ENCODE measurements at places on chromosomes 1 and 21.

- no peak for DNase-seq
These were observed 34.8 kb downstream of the KCNQ4 start for GRCh38 chr1:40818264-40818961.

DNA sequence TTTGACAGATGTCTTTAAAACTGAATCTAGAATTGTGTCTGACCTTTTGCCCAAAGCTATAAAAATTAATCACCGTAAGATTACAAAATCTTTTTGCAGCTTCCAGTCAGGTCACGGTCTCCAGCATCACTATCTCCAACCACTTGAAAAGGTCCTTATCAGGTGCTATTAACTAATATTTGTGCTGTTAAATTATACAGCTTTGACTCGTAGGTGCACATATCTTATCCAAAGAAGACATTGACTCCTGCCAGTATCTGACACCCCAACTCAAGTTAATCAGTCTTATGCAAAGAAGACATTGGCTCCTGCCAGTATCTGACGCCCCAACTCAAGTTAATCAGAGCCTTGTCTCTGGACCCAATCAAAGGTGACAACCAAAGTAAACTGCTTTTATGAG lies 19.9 kb upstream of the LYPD8 start:
- no peak for DNase-seq

GRCh38 chr1:119266858-119267257 lies 101.7 kb upstream of the HAO2 start:
- DNase-seq = no peak

DNA sequence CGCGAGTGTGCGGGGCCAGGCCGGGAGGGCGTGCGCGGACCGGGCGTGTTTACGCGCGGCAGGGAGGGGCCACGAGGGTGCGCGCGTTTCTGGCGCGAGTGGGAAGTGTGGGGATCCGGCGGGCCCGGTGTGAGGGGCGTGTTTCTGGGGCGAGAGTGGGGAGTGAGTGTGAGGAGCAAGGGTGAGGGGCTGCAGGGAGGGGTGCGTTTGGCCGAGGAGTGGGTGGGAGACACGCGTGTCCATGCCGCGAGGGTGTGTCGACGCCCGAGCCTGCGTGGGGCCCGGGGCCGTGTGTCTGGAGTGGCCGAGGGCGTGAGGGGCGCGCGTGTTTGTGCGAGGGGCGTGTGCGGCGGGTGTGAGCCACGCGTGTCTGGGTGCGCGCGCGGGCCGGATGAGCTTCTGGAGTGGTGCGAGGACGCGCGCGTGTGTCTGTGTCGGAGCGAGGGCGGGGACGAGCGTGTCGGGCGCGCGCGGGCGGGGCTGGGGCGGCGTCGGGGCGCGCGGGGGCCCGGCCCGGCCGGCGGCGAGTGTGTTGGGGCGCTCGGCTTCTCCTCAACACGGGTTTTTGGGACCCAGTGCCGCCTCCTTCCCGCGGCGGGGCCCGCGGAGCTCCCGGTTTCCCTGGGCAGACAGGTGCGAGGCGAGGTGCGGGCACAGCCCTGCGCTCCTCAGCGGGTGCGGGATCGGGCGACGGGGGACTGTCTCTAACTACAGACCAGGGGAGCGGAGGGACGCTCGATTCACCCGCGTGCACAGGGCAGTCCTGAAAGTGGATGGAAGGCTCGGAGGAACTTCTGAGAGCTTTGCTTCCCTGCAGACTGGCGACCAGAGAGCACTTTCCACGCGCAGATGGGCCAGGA lies 65.8 kb upstream of the VAMP3 start:
- peak; percentile 42 for DNase-seq

DNA sequence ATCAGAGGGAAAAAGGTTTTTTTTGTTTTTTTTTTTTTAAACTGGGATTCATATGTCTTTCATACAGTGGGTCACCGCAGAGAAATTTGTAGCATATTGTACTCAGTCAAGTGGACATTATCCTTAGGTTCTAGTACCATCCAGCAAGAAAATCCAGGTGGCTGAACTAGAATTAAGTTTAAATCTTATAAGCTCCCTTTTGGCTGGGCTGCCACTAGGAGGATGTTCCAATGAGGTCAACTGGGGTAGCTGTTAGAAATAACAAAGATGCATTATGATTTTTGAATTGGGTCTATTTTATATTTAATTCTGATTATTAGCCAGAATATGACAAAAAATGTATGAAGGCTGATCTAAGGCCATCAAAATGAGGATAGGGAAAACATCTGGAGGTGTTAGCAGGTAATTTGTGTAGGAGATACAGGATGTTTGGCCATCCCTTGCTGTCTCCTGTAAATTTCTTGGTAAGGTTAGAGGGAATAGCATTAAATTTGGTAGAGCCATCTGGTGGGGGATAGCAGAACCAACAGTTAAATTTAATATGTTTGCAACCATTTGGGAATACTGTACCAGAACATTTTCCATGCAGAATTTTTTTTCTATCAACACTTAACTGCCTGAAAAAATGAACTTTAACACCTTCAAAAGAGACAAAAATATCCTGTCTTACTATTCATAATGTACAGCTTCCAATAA lies 568.5 kb upstream of the B3GALT2 start:
- DNase-seq = peak; percentile 32

- no peak for DNase-seq
These were observed 451.0 kb downstream of the TTLL7 start for GRCh38 chr1:83547901-83548300.

- no peak for DNase-seq
These were observed 170.8 kb downstream of the PLA2G4A start for GRCh38 chr1:186999506-186999905.

- peak; percentile 62 for DNase-seq
These were observed 76.4 kb downstream of the FHAD1 start for GRCh38 chr1:15323351-15323988.

DNA sequence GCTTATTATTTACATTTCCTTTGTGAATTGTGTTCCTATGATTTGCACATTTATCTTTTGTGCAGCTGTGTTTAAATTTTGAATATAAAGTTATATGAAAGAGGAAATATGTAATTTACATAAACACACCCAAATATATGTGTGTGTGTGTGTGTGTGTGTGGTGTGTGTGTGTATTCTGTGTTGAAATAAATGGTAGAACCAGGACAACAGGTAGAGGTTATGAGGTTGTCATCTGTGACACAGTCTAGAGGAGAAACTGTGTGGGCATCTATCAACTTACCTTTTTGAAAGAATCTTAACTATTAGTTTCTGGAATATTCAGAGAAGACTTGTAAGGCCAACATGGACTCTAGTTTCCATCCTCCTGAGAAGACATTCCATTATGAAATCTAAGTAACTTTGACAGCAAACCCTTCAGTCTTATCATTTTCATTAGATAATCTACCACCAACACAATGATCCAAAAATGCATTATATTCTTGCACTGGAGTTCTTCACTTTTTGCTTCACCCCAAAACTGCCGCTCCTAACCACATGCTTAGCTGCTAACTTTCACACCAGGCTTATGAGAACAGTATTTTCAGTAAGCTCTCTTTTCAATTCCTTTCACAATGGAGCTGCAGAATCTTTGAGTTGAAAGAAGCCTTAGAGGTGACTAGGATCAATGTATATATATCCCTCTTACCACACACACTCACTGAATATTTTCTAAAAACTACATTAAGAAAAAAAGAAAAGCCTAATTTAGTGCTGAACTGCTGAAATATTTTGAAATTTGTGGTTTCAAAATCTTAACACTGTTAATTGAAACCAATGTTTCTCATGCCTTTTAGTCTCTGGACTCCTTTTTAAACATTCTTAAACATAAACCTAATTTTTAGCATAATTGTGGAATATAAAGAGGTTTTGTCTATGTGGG lies 21.8 kb downstream of the PTPRC start:
- DNase-seq = no peak

- no peak for DNase-seq
These were observed at the start of gene OR6K2 for GRCh38 chr1:158700552-158700951. OR6K2 (minus strand) TSS chr1:158700652; CDS start chr1:158700652, 0 bp downstream.

DNA sequence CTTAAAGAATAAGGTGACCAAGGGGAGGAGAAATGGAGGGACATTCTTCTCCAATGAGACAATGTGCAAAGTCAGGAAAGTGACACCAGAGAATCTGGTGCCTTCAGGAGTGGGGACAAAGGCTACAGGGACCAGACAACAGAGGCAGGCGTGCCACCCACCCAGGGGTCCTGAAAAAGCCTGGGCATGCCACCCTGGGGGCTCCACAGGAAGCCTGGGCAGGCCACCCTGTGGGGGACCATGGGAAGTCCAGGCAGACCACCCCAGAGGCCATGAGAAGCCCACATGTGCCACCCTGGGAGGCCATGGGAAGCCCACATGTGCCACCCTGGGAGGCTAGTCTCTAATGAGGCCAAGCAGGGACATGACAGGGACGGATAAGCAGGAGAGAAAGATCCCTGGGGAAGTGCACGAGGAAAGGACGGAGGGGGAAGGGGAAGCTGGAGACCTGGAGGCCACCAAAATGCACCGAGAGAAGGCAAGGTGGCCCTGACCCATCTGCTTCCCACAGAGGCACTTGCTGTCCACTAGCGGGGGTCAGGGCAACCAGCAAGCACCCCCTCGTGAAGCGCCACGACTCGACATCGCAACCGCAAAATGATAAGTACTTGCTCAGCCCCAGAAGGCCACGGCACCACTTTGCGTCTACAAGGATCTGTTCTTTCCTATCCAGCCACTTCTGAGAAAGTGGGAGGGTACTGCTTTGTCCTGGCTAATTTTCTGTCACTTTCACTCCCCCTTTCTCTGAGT lies 7.2 kb upstream of the PDE9A start:
- no peak for DNase-seq

DNA sequence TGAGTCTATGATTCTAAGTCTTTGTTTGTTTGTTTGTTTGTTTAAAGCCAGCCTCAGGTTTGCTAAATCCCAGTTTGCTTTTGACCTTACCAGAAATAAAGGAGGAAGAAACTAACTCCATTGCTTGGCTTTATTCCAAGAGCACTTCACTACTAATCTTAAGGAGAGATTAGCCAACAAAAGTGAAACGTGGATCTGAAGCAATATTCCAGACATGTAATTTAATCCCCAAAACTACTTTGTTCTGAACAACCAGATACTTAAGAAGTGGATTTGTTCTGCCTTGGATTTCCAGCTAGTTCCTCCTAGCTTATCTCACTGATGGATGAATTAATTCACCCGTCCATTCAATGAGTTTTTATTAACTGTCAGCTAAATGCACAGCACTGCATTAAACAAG lies 15.9 kb upstream of the CEP350 start:
- DNase-seq = peak; percentile 29

- peak; percentile 56 for DNase-seq
These were observed 63.1 kb upstream of the PBX1 start for GRCh38 chr1:164495905-164496304.

GRCh38 chr1:89670711-89671110 lies 37.8 kb downstream of the LRRC8C start:
- DNase-seq = no peak

- peak; percentile 78 for DNase-seq
These were observed 31.2 kb downstream of the CDCP2 start for GRCh38 chr1:54121482-54122134.

DNA sequence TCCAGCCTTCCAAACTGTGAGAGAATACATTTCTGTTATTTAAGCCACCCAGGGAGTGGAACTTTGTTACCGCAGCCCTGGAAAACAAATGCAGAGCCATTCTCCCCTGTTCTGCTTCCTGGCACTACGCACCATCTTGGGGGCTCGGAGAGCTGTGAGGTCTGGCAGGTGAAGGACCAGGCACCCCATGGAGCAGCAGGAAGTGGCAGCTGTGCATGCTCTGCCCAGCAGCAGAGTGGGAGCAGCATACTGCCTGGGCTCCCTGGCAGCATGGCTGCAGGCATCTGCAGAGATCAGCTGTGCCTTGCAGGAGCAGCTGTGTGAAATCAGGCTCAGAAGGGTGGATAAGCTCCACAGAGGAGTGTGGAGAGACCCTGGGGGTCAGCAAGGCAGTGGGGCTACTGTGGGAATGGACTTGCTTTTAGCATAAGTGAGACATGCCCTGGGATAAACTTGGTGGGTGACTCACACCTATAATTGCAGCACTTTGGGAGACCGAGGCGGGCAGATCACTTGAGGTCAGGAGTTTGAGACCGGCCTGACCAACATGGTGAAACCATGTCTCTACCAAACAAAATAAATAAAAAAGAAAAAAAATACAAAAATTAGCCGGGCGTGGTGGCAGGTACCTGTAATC lies 17.7 kb upstream of the ZSCAN20 start:
- peak; percentile 62 for DNase-seq

All from NCI-H69 (cell line).